Daoy (cell line): ENCODE measurements at places on chromosomes 7 and 10.

- DNase-seq = no peak
These were observed 72.9 kb downstream of the FAS start for GRCh38 chr10:89063465-89063864.

DNA sequence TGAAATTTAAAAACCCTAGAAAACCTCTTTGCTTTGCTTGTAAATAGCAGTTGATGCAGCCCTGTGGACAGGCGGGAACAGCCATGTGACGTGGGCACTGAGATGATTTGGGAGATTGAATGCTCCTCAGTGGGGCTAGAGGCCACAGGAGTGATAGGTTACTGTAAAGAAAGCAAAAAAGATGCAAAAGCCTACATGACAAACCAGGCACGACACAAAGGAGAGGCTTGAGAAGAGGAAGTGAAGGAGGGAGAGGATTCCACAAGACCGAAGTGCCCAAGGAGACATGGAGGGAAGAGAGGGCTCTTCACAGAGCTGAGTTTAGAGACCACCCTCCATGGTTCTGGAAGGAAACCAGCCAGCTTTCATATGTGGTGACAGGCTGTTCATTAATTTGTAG lies 25.7 kb downstream of the IKZF1 start:
- DNase-seq = no peak

DNA sequence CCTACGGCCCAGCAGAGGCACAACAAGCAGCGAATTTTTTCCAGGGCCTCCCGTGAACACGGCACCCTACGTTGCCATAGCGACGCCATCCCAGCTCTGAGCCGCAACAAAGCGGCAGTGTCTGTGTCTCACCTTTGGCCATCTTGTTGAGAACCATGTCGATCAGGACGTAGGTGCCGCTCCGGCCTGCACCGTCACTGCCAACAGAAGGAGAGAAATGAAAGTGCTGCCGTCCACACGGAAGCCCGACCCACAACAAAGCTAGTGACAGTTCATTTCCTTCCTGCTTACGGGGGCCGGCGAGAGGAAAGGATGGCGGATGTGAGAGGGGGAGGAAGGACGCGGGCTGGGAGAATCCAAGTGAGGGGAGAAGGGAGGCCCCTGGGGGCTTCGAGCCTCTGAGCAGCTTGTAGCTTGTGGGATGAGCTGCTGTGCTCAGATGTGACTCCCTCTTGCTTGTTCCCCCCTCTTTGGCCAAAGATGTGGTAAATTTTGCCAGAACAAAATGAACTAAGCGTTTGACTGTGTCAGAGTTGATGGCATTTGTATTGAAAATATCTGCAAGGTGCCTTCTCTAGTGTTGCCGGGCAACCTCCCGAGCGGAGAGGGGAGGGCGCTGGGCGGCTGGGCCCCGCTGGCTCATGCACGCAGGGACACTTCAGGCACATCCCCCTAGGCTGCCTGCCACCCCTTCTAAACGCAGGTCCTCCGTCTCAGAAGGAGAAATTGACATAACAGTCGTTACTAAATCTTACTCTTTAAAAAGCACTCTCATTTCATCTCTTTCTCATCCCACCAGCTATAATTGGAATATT lies 232.2 kb downstream of the DNAJB6 start:
- peak; percentile 87 for DNase-seq

DNA sequence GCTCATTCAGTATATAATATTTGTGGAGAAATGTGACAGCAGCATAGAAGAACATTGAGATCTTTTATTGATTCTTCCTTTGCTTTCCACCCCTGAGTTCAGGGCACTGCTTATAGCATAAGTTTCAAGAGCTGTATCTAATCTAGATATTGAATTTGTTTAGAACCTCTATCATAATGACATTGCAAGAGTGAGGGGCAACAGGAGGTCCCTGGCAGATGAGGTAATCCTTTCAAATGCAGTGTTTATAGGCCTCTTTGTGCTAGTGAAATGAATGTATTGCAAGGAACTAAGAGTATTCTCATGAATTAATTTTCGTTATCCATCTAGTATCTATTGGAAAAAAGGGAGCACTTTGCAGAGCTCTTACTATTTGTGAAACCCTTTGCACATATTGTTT lies 167.2 kb upstream of the FERD3L start:
- DNase-seq = no peak

DNA sequence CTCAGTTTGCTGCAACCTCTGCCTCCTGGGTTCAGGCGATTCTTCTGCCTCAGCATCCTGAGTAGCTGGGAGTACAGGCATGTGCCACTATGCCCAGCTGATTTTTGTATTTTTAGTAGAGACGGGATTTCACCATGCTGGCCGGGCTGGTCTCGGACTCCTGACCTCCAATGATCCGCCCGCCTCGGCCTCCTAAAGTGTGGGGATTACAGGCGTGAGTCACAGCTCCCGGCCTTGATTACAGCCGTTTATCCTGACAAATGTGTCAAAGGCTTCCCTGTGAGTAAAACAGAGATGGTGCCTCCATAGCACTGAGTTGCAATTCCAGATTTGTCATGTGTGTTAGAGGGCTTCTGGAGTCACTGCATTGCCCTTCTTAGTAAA lies 273.7 kb downstream of the CCDC3 start:
- peak; percentile 72 for DNase-seq

DNA sequence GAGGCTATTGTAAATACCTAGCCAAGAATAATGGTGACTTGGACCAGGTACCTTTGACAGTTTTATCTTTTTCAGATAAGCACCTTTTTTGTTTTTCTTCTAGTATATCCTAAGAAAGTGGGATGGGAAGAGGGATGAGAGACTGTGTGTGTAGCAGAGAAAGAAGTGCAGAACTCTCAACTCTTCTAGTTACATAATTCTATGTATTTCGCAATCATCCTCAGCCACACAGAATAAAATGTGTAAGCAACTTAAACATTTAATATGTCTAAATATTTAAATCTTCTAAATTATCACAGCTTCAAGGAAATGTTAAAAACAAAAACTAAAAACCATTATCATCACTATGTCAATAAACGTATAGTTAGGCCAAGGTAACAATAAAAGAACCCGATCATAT lies 42.6 kb upstream of the GSAP start:
- no peak for DNase-seq

GRCh38 chr7:157897681-157898080 lies 560.9 kb downstream of the DNAJB6 start:
- no peak for DNase-seq

DNA sequence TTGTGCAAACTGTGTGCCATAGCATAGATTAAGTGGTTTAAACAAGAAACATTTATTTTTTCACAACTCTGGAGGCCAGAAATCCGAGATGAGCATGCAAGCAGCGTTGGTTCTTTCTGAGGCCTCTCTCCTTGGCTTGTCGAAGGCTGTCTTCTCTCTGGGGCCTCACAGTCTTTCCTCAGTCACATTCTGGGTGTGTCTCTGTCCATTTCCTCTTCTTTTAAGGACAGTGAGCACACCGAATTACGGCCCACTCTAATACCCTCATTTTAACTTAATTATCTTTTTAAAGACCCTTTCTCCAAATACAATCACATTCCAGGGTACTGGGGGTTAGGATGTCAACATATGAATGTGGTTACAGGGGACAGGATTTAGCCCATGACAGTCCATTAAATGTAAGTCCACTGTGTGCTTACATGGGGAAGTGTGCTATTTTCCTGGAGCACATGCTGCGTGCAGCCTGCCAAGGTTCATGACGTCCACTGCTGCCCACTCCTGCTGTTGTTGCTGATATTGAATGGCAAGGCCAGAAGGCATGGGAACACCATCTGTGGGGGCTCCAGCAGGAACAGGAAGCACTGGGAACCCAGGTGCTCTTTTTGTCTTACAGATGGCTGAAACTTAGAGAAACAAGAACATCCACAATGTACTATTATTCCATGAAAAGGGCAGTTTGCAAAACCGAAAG lies 365.5 kb downstream of the GALNT17 start:
- DNase-seq = no peak

- no peak for DNase-seq
These were observed 357.0 kb downstream of the THSD7A start for GRCh38 chr7:11474902-11475585.

DNA sequence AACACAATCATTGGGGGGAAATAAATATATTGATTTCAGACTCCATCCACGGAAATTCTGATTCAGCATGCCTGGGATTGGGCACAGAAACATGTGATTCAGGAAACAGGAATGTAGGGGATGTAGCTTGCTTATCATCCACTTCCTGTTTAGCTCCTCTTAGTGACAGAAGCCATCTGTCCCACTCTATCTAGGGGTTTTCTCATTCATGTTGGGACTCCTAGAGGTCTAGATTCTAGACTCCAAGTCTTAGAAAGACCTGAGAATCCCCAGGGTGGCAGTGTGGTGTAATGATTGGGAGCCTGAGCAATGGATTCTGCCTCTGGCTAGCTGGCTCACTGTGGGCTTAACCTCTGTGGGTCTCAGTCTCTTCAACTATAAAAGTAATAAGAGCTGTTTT lies 67.9 kb downstream of the CDK1 start:
- peak; percentile 16 for DNase-seq

GRCh38 chr10:129689671-129690071 lies 222.6 kb downstream of the MGMT start:
- no peak for DNase-seq

DNA sequence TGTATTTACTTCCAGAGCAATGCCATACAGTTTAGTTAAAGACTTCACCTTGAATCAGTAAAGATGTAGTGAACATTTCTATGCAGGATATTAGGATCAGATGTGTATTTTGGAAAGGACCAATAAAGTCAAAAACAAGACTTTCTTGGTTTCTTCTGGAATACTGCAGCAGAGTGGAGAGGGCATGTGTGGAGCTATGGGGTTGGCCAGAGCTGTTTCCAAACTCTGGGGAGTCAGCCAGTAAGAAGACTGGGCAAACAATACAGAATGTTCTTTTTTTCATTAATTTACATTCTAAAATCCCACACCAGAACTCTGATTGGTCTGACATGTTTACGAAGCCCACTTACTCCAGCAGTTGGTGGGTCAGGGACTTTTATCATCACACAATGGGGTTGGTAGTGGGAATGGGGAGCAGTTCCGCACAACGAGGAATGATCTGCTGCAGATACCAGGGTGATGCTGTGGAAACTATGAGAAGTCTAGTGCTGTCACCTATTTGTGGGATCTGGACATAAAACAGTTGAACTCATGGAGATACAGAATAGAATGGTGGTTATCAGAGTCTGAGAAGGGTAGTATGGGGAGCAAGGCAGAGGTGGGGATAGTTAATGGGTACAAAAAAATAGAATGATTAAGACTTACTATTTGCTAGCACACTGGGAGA lies 267.7 kb downstream of the MALRD1 start:
- DNase-seq = no peak

DNA sequence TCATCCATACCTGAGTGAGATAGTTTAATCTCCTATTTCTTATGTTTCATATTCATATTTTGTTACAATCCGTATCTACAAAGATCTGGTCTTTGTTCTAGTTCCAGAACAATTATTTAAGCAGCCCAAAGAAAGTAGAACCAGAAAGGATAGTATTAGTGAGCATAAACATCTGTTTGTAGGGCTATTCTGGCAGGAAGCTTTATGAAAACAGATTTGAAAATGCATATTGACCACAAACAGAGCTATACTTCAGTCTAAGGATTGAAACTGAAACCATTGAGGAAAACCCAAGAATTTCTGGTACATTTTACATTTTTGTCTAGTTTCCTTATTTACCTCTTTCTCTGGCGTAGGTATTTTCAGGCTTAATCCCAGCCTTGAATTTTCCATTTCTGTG lies 28.1 kb downstream of the LRGUK start:
- no peak for DNase-seq

GRCh38 chr7:106524690-106525059 lies 136.3 kb downstream of the CCDC71L start:
- DNase-seq = no peak

GRCh38 chr7:157405914-157406810 lies 69.4 kb downstream of the DNAJB6 start:
- DNase-seq = peak; percentile 16

DNA sequence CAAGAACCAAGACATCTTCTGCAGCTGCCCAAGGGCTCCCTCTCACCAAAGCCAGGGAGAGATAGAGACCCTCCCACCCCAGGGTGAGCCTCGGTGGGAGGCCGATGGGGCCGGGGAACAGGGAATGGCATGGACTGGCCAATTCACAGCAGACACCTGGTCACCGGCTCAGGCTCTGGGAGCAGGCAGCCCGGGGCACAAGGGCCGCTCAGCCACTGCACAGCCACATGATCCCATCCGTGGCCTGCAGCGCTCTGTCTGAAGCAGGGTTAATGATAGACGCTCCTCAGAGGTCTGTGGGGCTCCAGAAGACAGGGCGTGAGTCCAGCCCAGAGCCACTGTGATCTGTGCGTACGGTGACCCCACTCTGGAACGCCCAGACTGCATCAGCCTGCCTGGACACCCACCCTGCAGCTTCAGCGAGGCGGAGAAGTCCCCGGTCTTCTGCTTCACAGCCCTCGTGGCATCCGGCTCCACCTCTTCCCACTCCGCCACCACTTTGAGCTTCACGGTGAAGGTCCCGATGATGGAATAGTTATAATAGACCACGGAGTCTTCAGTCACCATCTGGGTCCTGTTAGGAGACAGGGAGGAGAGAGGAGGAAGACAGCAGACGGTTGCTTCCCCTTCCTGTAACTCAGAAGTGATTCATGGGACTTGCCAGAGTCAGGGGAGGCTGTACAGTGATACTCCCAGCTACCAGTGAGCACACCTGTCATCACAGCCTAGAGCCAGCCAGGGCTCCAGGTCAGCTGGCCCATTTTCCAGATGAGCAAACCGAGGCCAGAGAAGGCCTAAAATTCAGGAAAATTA lies 14.0 kb downstream of the TMEM130 start:
- DNase-seq = no peak

GRCh38 chr7:21365866-21366624 lies 61.8 kb upstream of the SP4 start:
- peak; percentile 88 for DNase-seq

- DNase-seq = no peak
These were observed 105.3 kb downstream of the CPXM2 start for GRCh38 chr10:123786306-123786705.

DNA sequence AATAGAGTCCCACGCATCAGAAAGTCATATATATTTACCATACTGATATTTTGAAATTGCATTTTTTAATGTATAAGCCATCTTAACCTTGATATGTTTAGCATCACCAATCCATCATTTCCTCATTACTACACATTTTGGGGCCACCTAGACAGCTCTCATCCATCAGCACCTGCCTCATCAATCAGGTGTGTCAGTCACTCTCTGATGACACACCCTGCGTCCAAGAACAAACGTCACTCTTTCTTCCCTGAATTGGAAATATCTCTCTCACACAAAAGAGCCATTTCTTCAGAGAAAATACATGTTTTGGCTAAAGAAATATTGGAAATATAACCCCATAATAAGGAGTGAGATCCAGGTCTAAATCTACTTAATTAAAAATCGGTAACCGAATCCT lies 38.9 kb upstream of the RSU1 start:
- no peak for DNase-seq

GRCh38 chr10:50291261-50291850 lies 40.0 kb upstream of the ASAH2 start:
- DNase-seq = peak; percentile 7

- no peak for DNase-seq
These were observed 55.9 kb downstream of the SHH start for GRCh38 chr7:155756322-155756721.

GRCh38 chr10:24973163-24973562 lies 20.8 kb upstream of the PRTFDC1 start:
- DNase-seq = no peak

GRCh38 chr10:94288361-94289101 lies 74.2 kb downstream of the NOC3L start:
- DNase-seq = no peak
